Caki2 (cell line): ENCODE measurements at places on chromosomes 12 and 14.

DNA sequence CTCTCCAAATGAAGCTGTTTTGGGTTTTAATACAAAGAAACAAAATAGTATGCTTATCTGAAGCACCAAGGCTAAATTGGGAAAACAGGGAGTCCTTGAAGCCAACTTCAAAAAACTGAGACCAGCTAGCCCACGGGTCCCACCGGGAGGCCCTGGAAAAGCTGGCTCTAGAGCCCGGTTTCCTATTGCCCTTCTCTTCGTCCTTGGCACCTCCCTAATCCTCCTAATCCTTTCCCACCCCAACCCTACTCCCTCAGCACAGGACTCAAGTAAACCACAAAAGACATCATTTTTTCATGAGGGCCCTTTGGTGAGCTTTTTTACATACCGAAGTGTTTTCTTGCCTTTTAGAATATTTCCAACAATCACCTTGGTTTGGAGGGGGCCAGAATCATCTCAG, 11.3 kb downstream of the LRRC74A start:
- no peak for DNase-seq

GRCh38 chr14:22047115-22047514, 373.5 kb upstream of the OR4E1 start:
- peak; percentile 2 for DNase-seq

GRCh38 chr12:56980268-56980667, 22.9 kb upstream of the RDH16 start:
- no peak for DNase-seq

- no peak for DNase-seq
Measured at GRCh38 chr12:25833657-25834056, 124.8 kb upstream of the RASSF8 start.

GRCh38 chr14:99749142-99749541, 44.1 kb upstream of the EML1 start:
- no peak for DNase-seq

- DNase-seq, result no peak
Measured at GRCh38 chr12:128468926-128469325, 202.0 kb downstream of the TMEM132C start.

GRCh38 chr12:105253866-105254513, 18.0 kb upstream of the APPL2 start:
- DNase-seq, result peak; percentile 7

DNA sequence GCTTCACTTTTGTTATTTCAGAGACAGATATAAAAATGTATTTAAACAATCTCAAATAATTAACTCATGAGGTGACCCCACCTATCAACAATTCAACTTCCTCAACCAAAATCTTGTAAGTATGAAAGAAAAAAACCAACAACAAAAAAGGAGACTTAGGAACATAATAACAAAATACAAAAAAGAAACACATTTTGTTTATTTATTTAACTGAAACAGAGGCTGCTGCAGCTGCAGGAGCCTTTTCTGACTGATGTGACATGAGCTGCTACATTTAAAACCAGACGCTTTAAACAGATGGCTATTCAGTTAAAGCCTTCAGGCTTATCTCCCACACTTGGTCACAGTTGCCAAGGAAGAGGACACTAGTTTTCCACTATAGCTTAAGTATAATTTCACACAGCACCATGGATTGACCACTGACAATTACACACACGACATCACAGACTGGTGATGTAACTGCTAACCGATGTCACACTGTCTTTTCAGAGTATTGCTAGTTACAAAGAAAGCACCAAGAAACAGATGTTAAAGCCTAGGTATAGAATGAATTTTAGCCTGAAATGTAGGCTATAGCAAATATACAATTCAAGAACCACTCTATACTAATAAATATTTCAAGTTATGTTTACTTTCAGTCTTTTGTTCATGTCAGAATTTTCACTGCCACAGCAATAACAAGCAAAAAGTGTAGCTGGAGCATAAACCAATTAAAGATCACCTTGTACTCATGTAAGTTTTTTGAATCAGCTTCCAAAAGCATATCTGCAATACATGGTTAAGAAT, 113.0 kb downstream of the MED13L start:
- peak; percentile 7 for DNase-seq

DNA sequence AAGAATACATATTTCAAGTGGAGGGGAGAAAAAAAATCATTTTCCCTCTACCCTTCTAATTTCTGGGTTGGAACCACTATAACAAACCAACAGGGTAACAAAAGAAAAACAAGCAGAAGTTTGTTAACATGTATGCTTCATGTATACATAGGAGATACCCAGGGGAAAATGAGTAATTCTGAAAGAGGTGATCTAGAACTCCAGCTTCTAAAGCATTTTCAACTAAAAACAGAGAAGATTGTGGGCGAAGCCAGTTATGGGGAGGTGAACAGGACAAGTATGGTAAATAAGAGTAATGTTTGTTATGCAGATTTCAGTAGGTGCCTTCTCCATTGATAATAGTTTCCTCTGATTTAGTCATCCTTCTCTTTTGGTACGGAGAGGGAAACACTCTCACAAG, 16.7 kb downstream of the FNTB start:
- DNase-seq, result no peak

DNA sequence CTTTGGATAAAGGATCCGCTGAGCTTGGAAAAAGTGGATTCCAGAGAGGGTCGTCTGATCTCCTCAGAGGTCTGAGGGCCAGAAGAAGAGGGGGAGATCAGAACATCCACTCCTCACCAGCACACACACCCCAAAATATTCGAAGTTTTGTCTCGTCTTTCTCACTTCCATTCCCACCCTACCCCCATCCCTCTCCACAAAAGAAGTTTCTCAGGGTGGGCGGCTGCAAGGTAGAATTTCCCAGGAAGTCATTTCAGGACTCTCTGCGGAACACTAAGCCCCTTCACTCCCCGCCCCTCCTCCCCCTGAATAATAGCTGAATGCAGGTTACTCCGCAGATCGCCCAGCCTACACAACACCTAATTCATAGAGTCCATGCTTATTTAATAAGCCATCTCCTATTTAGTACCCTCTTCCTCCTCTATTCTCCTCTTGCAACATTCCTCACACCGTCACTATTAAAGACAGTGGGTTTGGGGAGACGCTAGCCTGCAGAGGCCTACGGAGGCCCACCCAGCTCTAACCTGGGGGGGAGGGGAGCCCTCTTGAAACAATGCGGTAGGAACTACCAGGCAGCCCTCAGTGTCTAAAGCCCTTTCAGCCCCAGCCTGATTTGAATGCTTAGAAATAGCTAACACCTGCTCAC, 649 bp upstream of the SALL2 start:
- no peak for DNase-seq

DNA sequence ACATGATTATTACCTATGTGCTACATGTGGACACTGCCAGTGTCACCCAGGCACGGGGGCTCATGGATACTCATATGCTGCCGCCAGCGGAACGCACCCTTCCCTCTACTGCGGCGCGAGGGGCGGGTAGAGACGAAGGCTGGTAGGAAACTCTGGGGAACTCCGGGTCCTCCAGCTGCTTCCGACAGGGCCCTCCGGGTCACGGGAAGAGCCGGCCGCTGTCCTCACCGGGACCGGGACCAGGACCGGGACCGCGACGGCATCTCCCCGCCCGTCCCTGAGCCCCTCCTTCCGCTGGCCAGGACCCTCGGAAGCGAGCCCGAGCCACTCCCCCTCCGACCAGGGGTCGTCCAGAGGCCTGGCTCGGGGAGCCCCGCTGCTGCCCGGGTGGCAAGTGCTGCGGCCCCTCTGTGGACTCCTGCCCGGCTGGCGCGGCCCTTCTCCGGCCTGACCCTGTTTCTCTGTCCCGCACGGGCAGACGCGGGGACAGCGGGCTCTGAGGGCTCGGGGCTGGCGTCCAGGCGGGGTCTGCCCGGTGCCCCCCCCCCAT, 209.6 kb downstream of the ADGRD1 start:
- no peak for DNase-seq

- no peak for DNase-seq
Measured at GRCh38 chr12:19387161-19387560, 52.1 kb upstream of the AEBP2 start.

GRCh38 chr12:51821440-51822260, 26.9 kb downstream of the FIGNL2 start:
- no peak for DNase-seq

DNA sequence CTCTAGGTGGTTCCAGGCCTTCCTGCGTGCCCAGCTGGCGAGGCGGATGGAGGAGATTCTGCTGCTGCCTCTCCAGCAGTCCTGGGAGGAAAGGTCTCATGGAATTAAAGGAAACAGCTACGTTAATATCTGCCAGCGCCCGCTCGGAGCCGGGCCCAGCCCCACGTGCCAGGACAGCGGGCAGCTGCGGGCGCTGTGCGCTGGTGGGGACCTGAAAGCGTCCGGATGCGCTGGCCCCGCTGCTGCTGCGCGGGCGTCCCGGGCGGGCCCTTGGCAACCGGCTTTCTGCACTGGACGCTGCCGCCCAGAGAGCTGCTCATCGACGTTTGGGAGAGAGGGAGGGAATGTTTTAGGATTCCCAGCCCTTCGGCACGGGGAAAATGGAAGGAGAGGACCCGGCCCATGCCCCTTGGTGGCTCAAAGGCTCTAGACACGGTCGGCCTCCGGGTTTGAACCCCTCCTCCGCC, 8.6 kb upstream of the DYNC1H1 start:
- DNase-seq, result no peak

- DNase-seq, result no peak
Measured at GRCh38 chr12:50545786-50546185, 41.0 kb downstream of the DIP2B start.

DNA sequence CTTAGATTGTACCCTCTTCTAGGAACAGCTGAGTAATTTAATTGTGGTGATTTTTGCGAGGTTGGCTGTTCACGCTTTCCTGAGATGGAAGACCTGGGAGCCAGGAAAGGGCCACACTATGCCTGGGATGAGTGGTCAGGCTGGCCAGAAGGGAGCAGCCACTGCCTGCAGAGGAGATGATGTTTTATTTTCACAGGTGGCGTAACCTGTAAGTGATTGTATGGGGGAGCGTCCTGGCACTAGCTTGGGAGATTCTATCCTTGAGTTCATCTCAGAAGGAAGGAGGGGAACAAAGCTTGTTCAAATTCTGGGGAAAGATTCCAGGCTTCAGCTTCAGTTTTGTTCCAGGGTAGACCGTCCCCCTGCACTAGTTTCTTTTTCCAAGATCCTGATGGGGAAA, 1.2 kb downstream of the RPH3A start:
- no peak for DNase-seq

GRCh38 chr12:52494518-52494917, 1.5 kb upstream of the KRT6A start:
- no peak for DNase-seq

DNA sequence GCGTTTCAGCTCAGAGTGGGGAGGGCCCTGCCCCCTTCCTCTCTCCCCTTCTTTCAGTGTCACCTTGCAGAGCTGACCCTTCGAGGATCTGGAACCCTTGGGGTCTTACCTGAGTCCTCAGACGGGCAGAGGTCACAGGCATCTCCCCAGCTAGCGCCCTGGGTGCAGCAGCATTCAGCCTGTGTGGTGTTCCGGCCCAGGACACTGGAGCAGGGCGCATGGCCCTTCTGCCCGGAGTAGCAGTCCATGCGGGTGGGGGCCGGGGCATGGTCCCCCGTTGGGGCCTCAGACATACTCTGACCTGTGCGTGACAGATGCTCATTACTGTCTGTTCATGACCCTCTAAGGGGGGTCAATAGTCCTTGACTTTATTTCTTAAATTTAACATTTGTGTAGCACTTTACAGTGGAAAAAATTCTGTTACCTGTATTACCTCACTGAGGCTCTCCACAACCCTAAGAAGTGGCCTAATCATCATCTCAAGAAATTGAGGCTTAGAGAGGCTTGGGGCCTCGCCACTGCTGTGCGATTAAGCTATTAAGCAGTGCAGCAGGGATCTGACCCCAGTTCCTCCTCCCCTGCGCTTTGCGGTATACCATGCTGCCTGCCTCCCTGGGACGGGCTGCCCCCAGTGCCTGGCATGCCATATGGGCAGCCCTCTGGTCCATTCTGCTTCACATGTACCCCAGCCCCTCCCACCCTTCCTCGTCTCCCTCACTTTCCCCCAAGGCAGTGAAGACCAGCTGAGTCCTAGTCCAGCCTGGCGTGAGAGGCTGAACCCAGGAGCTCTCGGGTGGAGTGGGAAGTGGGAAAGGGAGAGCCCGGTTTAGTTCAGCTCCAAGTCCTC, 11.5 kb downstream of the ISCA2 start:
- DNase-seq, result no peak

- DNase-seq, result no peak
Measured at GRCh38 chr12:26123482-26123980, 1.3 kb downstream of the BHLHE41 start.

GRCh38 chr12:76713130-76713529, 50.8 kb upstream of the ZDHHC17 start:
- DNase-seq, result no peak

GRCh38 chr12:42332301-42333285, 6.6 kb downstream of the PPHLN1 start:
- DNase-seq, result peak; percentile 29

GRCh38 chr14:35963209-35963608, 137.1 kb downstream of the BRMS1L start:
- no peak for DNase-seq

GRCh38 chr12:96244826-96245225, 50.7 kb downstream of the ELK3 start:
- no peak for DNase-seq

- DNase-seq, result no peak
Measured at GRCh38 chr14:85129921-85130320, 400.0 kb upstream of the FLRT2 start.

DNA sequence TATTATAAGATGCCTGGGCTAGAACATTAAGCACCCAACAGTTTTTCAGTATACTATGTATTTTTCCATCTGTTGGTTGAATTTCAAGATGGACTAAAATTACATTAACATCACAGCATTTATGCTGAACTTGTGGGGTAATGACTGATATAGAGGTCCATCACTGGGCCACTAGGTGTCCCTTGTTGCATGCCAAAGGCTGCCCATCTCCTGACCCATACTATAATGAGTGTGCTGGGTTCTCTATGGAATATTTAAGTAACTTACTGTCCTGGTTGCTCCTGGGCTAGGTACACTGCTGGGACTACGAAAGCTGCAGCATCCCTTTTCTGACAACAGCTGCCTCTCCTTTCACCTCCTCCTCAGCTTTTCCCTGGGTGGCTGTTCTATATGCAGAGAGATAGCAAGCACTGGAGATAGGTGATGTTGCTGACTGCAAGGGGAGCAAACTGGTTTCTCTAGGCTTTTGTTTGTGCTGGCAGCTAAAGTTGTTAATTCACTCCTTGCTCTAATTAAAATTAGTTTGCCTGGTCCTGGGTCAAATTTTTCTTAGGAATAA, 138.6 kb upstream of the TRHDE start:
- peak; percentile 8 for DNase-seq

- peak; percentile 31 for DNase-seq
Measured at GRCh38 chr12:130838284-130838950, 633 bp downstream of the STX2 start.

GRCh38 chr12:14664434-14665023, 31.9 kb downstream of the GUCY2C start:
- DNase-seq, result peak; percentile 35

GRCh38 chr12:123149088-123149487, 1.8 kb downstream of the PITPNM2 start:
- no peak for DNase-seq

DNA sequence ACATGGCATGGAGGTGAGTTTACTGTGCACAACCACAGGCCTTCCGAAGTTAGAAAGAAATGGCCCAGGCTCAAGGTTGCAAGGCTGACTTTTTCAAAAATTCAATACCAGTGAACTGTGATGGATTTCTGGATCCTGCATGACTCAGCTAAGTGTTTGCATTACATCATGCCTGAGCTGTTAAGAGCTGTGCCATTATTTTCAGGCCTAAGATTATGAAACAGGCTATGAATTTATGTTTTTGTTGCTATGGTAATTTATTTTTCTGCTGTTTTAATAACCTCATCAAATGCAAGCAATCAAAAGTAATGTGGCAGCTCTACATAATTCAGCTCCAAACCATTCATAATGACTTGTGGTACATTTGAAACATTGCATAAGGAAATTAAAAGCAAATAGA, 457.7 kb upstream of the TMEM132C start:
- DNase-seq, result peak; percentile 46
